ENCODE measurements at places on chromosomes 2 and 18.

DNA sequence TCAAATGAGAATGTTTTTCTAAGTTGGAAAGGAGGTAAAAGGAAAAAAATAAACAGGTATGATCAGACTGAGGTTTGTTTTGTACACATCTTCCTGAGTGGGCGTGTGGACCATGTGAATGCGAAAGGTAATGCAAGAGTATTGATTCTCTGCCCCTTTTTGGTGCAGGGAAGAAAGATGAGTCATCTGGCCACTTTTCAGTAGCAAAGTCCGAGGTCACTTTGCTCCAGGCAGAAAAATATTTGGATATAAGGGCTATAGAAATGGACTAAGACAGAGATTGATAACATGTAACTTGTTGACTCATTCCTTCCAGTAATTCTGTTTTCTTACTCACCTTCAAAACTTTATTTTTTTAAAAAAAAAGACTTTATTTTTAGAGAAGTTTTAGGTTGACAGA, 130.5 kb downstream of the DSEL start:
- DNase-seq: no peak

- no peak for DNase-seq
Measured at GRCh38 chr2:214902286-214902685, 92.8 kb upstream of the BARD1 start.

GRCh38 chr2:179974761-179975160, 32.3 kb downstream of the CWC22 start:
- no peak for DNase-seq

DNA sequence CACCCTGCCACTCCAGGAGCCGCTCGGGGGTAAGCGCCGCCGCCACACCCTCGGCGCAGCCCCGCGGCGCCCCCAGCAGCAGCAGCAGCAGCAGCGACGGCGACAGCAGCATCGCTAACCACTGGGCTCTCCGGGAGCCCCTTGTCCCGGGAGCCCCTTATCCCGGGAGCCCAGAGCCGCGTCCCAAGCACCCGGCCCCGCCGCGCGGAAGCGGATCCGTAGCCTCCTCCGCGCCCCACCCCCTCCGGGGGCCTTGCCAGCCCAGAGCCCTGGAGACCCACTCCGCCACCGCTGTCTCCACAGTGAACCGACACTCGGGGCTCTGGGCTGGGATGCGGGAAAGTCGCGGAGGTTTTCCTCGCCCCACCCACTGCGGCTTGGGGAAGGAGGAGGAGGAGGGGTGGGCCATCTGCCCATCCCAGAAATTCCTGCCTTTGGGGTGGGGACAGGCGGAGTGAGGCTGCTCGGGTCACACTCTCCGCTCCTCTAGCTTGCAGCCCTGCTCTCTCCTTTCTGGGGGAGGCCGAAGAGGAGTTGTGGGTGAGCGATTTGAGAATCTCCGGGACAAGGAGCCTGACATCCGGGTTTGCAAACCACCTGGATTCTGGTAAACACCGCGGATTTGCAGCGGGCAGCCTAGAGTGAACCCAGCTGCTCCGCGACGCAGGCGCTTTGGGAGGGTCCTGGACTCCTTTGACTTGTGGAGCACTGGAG, at the start of gene PLA2R1:
TSS of gene PLA2R1 (minus strand) at position 324 of the 714 bp plus-strand sequence. CDS start at position 112, 212 bp downstream.
- no peak for DNase-seq

- no peak for DNase-seq
Measured at GRCh38 chr2:54669677-54670484, 53.6 kb upstream of the EML6 start.

GRCh38 chr2:55555977-55556376, 36.5 kb downstream of the CFAP36 start:
- DNase-seq: no peak

DNA sequence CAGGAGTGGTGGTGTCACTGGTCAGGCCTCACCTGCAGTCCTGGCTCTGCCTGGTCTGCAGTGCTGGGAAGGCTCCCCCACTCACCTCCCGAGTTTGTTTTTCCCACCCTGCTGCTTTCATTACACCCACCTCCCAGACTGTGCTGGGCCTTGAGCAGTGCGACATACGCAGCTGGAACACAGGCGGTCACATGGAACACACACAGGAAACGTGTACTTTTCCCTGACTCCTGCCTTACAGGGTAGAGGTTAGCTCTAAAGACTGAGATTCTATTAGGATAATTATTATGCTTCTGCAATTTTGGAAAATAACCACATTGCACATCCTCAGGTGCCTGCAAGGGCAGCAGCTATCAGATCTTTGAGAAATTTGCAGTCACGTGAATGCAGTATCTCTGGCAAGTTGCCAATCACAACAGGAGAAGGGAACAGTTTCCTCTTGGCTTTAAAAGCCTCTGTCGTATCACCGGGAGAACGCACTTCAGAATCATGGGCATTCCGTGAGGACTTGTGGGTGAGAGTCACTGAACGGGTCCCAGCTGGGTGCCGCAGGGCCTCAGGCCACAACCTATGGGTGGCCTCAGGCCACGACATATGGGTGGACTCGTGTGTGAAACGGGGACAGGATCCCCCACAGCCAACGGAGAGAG, 136.5 kb downstream of the ZNF236 start:
- no peak for DNase-seq

DNA sequence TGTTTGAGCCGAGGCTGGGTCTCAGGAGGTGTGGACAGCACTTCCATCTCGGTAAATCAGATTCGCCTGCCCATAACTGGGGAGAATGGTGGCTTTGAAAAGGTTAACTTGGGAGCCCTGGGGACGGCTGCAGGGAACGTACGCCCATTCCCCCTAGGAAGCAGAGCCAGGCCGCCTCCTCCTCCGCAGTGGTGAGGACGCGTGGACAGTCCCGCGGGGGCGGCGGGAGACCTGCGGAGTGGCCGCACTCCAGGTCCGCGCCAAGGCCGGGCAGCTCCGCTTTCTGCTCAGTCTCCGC, 845 bp upstream of the MYCN start:
- DNase-seq: no peak

DNA sequence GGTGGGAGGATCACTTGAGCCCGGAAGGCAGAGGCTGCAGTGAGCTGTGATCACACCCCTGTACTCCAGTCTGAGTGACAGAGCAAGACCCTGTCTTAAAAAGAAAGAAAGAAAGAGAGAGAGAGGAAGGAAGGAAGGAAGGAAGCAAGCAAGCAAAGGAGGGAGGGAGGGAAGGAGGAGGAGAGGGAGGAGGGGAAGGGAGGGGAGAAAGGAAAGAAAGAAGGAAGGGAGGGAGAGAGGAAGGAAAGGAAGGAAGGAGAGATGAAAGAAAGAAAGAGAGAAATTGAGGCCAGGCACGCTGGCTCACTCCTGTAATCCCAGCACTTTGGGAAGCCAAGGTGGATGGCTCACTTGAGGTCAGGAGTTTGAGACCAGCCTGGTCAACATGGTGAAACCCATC, 2.3 kb upstream of the NCKAP1 start:
- no peak for DNase-seq

- DNase-seq: no peak
Measured at GRCh38 chr2:218860950-218861381, 1.4 kb downstream of the WNT6 start.

GRCh38 chr2:163419000-163419830, 316.6 kb downstream of the FIGN start:
- DNase-seq: no peak

- no peak for DNase-seq
Measured at GRCh38 chr18:33928231-33928630, 296.5 kb downstream of the NOL4 start.

DNA sequence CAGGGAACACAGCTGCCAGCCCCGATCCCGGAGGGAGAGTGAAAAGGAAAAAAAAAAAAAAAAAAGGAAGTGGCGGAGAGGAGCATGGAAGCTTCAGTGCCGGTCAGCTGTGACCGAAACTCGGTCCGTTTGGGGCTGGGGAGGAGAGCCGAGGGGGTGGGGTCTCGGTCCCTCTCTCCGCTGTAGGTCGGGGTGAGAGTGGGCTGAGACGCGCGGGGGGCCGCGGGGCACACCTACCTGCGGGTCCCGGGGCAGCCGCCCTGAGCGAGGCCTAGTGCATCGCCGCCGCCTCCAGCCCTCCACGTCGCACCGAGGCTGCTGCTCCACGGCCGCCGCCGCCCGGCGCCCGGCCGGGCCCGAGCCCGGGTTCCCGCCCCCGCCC, 536 bp downstream of the VPS54 start:
- peak; percentile 14 for DNase-seq

DNA sequence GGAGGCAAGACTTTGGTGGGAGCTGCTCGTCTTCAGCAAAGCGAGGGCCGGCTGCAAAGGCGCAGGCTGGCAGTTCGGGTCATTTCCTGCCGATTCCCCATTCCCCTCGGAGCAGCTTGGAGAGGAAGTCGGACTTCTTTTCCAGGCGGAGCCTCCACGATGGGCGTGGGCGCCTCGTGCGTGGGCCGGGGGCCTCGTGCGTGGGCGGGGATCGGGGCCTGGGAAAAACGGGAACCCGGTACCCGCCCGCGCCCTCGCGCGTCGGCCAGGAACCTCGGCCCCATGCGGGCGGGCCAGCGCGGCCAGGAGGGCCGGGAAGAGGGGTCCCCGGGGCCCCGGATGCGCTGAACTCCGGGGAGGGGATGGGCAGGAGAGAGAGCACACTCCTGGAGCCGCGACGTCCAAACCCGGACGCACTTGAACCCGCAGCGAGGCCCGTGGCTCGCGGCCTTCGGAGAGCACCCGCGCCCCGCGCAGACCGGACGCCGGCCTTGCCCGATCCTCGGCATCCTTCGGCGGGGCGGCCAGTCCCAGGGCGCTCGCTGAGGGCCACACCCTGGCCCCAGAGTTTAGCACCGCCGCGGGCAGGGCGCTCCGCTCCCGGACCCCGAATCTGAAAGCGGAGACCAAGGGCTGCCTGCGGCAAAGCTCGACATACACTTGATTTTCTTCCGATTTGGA, 368.4 kb downstream of the MTX2 start:
- DNase-seq: no peak

GRCh38 chr2:216908300-216908699, 48.4 kb upstream of the TNP1 start:
- DNase-seq: no peak

DNA sequence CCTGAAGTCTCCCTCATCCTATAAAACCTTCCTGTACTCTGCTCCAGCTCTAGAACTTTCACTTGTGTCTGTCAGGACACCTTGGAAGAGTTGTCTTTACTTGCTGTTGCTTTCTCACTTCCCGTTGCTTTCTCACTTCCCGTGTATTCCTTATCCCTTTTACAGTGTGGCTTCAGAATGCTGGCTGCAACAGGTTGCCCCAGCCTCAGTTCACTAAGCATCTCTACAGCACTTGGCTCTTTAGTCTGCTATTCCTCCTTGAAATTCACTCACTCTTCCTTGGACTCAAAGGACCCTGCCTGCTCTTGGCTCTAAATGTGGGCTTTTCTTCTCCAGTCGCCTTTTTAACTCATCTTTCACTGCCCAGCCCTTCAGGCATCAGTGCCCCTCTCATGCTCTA, 162.5 kb upstream of the ALPP start:
- no peak for DNase-seq

- no peak for DNase-seq
Measured at GRCh38 chr2:53058526-53058925, 709.1 kb upstream of the CHAC2 start.

DNA sequence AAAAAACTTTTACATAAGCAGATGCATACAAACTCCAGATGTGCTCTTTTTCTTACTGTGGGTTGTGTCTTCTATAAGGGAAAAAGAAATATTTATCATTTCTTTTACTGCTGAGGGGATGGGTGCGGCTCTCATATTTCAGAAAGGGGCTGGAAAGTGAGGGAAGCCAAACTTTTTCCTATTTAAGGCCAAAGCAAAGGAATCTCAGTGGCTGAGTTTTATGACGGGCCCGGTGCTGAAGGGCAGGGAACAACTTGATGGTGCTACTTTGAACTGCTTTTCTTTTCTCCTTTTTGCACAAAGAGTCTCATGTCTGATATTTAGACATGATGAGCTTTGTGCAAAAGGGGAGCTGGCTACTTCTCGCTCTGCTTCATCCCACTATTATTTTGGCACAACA, at the start of gene COL3A1:
TSS of gene COL3A1 (plus strand) at position 210 of the 400 bp plus-strand sequence. CDS start at position 327, 117 bp downstream.
- DNase-seq: no peak

DNA sequence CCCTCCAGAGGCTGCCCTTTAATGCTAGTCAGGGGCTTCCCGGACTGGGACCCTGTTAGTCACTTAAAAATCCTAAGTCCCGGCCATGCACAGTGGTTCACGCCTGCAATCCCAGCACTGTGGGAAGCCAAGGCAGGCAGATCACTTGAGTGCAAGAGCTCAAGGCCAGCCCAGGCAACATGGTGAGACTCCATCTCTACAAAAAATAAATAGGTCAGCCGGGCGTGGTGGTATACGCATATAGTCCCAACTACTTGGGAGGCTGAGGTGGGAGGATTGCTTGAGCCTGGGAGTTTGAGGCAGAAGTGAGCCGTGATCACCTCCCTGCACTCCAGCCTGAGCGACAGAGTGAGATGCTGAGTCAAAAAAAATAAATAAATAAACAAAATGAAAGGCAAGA, 17.2 kb upstream of the KCNG2 start:
- no peak for DNase-seq

GRCh38 chr2:14978845-14979244, 346.3 kb downstream of the LRATD1 start:
- DNase-seq: no peak

- no peak for DNase-seq
Measured at GRCh38 chr2:240822280-240822847, 2.3 kb upstream of the KIF1A start.

DNA sequence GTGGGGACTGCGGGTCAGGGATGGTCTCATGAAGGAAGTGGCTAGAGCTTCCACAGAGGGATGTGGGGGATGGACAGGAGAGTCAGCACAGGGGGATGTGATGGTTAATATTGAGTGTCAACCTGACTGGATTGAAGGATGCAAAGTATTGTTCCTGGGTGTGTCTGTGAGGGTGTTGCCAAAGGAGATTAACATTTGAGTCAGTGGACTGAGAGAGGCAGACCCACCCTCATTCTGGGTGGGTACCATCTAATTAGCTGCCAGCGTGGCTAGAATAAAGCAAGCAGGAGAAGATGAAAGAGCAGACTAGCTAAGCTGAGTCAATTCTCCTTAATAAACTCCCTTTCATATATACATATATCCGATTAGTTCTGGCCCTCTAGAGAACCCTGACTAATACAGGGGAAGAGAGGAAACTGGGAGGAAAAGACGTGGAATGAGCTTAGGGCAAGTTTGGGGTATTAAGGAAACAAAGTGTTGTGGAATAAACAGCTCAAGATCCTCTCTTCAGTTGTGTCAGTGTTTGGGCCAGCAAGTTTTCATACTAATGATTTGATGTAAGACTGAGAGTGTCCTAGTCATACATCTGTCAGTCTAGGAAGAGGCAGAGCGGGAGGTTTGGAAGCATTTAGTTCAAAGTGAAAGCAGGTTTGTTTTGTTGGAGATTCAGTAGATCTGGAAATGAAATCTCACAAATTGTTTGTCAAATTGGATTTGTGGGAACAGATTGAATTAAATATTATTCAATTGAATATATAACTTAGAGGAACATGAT, 135.2 kb upstream of the NT5C1B start:
- no peak for DNase-seq

GRCh38 chr2:2182551-2183071, 148.5 kb downstream of the MYT1L start:
- no peak for DNase-seq
